NCI-H2107 (cell line): ENCODE measurements at places on chromosomes 6 and 20.
A peak's percentile ranks its signal among the peaks of the same experiment; 100 is the strongest.

GRCh38 chr6:90835596-90836212 is 248.8 kb upstream of the MAP3K7 start:
- DNase-seq, result no peak

- peak; percentile 1 for DNase-seq
Observed at GRCh38 chr20:20710443-20711315, 1.8 kb downstream of the RALGAPA2 start.

DNA sequence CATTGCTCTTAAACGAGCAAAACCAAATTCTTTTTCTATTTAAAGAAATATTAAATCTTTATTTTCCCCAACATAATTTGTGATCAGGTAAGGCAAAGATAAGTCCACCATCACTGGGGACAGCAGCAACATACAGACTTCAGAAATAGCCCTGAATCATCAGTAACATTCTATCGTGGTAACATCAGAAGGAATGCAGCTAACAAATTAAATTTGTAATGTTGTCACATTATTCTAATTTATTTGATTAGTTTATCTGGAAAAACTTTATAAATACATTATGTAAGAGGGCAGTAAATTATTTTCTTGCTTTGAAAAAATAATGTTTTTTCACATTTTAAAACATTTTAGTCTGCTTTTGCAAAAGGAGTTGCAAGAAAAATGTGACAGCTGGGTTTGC is 53.6 kb upstream of the BCLAF1 start:
- DNase-seq, result no peak

DNA sequence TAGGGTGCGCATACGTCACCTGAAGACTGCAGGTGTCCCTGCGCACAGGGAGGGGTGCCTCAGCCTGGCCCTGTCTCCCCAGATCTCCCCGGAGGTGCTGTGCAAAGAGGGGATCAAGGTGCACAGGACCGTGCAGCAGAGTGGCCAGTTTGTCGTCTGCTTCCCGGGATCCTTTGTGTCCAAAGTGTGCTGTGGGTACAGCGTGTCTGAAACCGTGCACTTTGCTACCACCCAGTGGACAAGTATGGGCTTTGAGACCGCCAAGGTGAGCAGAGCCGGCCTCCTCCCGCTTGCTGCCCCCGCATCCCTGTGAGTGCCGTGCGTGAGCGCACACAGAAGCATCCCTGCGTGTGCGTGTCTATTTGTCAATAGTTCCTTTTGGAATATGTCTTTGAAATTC is 150.7 kb downstream of the DTNBP1 start:
- DNase-seq, result no peak

DNA sequence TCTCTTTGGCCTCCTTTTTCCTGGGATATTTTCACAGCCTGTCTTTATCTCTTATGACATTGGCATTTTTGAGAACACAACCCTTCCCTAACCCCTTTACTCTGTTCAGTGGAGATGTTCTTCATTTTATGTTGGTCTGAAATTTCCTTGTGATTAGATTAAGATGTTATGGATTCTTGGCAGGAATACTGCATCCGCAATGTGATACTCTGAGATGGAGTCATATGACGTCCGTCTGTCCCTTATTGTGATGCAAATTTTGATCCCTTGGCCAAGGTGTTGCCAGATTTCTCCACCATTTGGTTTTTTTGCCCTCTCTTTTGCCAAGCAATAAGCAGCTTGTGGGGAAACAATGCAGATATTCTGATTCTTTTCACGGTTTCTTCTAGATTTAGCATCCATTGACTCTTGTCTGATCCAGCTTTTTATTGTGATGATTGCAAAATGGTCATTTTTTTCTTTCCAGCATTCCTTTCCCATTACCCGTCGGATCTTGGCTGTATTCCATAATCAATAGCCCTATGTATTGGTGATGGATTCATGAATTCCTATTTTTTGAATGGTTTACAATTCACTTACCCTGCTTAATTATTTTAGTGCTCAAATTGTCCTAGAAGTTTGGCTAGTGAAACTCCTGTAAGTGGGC is 85.1 kb downstream of the NCOA3 start:
- DNase-seq, result no peak

DNA sequence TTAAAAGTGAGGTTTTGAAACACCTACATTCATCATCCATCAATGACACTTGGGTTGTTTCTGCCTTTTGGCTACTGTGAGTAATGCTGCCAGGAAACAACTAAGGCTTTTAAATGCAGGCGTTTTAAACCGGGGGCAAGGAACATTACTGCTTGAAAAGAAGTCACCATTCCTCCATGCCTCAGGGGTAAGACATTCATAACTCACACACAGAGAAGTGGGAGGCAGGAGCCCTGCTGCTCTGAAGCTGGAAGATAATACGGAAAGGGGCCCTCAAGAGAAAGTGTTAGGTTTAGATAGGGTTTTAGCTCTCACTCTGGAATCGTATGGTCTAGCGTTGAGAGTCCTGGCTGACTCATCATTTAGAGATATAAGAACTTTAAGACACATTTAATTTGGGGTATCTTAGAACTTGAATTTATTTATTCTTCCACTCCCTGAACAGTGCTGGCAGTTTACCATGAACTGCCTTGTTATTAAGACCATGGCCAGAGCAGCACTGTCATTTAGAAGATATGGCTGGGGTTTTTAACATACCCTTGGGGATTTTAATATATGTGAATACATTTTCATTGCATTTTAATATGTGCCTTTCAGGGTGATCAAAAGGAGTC is 1.8 kb downstream of the TUBB1 start:
- DNase-seq, result no peak

DNA sequence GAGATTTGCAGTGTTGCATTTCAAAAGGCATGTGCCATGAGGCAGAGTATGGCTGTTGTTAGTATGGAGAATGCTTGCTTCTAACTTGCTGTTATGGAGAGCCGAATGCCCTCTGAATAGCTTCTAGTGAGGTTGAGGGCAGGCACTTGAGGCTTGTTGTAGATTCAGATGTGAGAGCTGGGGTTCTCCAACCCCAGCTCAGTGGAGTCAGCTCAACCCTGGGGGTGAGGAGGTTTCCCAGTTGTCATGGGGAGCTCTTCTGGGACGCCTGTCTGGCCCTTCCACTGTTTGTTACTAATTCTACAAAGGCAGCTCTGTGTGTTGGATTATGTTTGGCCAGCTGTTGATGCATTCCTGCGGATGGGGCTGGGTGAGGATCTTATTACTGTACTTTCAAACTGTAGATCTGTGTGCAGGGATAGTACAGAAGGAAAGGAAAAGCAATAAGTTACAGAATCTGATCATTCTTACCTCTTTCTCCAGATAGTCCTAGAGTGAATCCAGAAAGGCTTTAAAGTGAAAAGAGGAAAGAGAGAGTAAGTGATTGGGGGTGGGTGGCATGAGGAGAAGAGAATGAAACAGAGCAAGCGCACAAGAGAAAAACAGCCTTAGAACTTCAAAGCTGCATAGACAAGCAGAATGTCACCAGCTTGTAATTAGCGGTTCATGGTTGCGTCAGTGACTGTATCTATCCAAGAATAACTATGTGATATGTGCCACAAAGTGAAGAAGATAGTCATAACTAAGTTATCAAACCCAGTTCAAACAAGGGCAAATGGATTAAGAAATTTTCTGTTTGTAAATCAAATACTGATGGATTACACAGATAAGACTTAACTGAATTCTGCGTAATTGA is 148.7 kb downstream of the PRL start:
- peak; percentile 30 for DNase-seq

- no peak for DNase-seq
Observed at GRCh38 chr6:145031001-145031400, 704.3 kb downstream of the EPM2A start.

DNA sequence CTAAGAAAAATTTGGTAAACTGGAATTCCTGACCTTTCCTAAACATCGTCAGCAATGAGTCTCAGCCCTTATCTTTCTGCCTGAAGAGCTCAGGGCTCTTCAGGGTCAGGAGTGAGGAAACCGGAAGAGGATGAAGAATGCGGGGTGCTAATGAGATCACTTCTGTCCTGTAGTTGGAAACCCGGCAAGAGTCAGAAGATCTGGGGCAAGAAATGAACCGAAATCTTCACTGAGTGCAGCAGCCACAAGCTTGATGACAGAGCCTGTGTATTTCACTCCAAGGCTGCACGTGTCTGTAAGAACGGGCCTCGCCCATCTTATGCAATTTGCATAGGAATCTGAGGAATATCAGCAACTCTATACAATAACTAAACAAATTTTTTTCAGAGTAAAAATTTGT is 60.4 kb upstream of the QKI start:
- DNase-seq, result no peak

DNA sequence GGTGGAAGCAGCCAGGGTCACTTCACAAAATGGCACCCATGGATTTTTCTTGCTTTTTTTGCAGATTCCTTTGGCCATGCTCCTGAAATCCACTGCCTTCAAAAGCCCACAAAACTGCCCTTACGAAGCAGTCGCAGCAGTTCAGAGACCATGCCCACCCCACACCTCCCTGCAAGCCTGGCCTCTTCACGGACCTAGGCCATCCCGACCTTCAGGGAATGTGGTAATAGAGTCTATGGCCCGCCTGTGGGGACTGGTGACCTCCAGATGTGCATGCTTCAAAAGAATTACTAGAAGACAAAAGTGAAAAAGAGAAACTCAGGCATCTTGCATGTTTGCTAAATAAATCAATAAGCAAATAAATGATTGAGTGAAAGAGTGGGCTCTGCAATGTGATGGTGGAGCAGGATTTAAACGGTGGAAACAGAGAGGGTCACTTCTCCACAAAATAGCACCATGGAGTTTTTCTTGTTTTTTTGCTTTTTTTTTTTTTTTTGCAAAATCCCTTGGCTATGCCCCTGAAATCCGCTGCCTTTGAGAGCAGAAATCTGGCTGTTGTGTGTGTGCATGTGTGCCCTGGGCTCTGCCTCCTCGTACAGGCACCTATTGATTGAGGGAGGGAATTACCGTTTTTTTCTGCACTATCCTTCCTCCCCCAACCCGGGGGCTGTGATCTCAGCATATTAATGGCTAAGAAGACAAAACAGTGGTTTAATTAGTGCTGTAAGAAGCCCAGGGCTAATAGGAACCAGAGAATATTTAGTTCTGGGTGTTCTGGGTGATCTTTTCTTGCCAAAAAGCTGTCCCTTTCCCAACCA is 107.4 kb downstream of the PXDC1 start:
- no peak for DNase-seq

DNA sequence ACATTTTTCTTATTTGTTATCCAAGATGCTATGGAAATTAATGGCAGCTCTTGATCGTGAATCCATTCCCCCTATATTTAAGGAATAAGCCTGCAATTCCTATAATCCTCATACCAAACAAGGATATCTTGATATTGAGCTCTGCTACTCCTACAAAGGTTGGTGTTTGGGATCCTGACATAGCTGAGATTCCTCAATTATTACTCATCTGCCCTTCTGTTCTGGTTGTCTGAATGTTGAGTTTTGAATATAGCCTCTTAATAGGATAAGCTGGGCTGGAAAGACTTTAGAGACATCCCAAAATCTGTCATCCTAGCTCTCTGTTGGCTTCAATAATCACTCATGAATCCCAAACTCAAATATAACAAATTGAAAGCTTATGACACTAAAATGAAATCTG is 49.9 kb downstream of the CLIC5 start:
- DNase-seq, result no peak

DNA sequence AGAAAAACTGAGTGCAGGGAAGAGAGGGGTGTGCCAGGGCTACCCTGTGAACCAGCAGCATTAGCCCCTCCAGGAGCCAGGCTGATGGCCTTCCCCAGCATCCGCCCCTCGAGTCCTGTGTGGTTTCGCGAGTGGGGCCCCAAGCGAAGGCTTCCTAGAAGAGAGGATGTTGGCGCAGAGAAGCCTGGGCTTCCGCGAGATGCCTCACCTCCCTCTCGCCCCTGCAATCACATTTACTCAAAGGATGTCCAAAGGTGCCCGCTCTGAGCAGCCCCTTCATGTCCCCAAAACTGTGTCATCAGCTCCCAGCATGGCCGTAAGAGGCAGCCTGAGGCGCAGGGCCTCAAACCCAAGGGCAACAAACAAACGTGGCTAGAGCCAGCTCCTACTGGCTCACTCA is 111.7 kb downstream of the PREX1 start:
- no peak for DNase-seq

GRCh38 chr6:63352544-63353285 is 32.9 kb upstream of the LGSN start:
- no peak for DNase-seq

DNA sequence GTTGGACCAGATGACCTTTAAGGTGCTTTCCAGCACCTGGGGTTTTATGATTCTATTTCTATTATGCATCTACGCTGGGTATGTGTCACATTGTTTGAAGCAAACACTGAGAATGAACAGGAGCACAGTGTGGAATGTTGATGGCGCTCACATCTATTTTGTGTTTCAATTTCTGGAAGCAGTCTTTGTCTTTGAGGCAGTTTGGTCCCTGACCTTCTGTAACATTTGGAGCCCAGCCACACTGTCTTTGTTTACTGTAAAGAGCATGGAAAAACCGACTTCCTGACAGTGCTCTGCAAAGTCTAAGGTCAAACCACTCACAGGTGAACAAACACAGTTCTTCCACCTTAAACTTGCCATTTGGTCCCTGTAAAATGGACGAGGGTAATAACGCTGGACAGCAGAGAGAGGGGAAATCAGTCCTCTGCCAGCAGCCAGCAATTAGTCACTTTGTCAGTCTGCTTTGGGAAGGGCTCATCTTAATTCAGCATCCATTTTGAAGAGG is 155.5 kb downstream of the PRL start:
- no peak for DNase-seq
